Cortex of kidney (tissue), 1 donor: ENCODE measurements at places on chromosomes 6 and 20.

- DNase-seq: no peak
Observed at GRCh38 chr20:10619427-10619826, 54.4 kb downstream of the JAG1 start.

- no peak for DNase-seq
Observed at GRCh38 chr6:52598123-52598823, 21.4 kb upstream of the TRAM2 start.

- DNase-seq: no peak
Observed at GRCh38 chr20:10710991-10711775, 37.4 kb upstream of the JAG1 start.

DNA sequence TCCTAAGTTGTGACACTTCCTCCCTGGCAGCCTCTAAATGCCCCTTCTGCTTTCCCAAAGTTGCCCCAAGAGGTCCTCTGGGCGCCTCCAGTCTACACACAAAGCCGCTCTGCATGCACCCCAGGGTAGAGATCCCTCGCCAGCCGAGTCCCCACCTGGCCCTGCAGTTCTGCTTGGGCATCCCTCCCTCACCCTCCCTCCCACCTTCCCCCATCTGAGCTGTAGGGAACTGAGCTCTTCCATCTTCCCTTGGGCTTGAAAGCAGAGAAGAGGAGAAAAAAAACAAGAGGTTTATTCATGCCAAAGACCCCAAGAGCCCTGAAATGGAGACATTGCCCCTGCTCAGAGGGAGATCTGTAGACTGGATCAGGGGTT, 5.7 kb upstream of the FGD2 start:
- DNase-seq: no peak

DNA sequence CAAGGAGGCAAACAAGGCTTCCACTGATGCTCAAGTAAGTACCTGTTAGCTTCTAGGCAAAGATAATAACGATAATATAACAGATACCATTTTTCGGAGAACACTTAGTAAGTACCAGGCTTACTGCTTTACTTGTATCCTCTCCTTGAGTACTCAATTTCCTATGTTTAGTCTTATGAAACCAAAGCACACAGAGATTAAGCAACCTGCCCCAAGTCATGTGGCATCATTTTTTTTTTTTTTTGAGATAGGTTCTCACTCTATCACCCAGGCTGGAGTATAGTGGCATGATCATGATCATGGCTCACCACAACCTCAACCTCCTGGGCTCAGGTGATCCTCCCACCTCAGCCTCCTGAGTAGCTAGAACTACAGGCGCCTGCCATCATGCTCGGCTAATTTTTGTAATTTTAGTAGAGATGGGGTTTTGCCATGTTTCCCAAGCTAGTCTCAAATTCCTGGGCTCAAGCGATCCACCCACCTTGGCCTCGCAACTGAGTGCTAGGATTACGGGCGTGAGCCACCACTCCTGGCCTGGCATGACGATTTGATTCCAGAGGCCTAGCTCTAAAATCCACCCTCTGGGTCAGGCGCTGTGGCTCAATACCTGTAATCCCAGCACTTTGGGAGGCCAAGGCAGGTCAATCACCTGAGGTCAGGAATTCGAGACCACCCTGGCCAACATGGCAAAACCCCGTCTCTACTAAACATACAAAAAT, 14.0 kb downstream of the SPAG4 start:
- no peak for DNase-seq

GRCh38 chr6:107244082-107244741, 128.9 kb upstream of the BEND3 start:
- DNase-seq: no peak
